Stimulated activated CD4-positive, alpha-beta T cell treated with anti-CD3 and anti-CD28 coated beads, Interleukin-2, amount 100 ng/mL, for 48 hours (primary cell): ENCODE measurements at places on chromosomes 6 and 20.

DNA sequence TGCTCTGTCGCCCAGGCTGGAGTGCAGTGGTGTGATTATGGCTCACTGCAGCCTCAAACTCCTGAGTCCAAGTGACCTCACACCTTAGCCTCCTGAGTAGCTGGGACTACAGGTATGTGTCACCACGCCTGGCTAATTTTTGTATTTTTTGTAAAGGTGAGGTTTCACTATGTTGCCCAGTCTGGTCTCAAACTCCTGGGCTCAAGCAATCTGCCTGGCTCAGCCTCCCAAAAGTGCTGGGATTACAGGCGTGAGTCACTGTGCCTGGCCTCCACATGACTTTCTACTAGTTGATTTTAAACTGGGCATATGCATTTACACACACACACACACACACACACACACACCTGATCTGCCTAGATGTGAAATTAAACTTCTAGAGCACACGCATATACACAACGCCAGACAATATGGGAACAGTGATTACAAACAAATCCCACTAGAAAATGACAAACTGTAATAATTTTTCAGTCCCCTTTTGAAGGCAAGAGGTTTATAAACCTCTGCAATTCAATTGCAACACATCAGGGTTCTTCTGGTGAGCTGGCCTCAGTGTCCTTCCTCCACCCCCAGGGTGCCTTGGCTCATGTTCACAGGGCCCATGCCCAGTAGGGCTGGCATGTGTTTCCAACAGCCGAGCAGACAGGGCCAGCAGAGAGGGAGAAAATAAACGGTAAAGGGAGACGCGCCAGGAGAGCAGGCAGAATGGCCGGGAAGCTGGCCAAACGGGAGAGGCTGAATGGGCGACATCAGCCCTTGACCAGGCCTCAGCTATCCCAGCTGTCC, 31.2 kb downstream of the PARD6B start:
- no peak for DNase-seq

GRCh38 chr20:4585758-4586157, 136.0 kb upstream of the PRND start:
- no peak for DNase-seq

GRCh38 chr6:113077794-113078193, 730.7 kb downstream of the RFPL4B start:
- DNase-seq, result no peak

DNA sequence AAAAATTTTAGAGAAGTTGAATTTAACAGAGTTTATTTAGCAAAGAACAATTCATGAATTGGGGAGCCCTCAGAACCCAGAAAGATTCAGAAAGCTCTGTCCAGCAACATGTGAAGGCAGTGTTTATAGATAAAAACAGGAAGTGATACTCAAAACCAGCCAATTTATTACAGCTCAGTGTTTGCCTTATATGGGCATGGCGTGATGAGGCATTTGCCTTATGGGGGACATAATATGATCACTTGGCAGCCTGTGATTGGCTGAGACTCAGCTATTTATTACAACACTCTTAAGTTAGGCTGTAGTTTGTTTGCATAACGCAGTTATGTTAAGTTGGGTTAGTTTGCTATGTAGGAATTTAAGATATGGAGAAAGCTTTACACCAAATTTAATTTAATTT, 11.5 kb downstream of the HLA-DPA1 start:
- DNase-seq, result no peak

DNA sequence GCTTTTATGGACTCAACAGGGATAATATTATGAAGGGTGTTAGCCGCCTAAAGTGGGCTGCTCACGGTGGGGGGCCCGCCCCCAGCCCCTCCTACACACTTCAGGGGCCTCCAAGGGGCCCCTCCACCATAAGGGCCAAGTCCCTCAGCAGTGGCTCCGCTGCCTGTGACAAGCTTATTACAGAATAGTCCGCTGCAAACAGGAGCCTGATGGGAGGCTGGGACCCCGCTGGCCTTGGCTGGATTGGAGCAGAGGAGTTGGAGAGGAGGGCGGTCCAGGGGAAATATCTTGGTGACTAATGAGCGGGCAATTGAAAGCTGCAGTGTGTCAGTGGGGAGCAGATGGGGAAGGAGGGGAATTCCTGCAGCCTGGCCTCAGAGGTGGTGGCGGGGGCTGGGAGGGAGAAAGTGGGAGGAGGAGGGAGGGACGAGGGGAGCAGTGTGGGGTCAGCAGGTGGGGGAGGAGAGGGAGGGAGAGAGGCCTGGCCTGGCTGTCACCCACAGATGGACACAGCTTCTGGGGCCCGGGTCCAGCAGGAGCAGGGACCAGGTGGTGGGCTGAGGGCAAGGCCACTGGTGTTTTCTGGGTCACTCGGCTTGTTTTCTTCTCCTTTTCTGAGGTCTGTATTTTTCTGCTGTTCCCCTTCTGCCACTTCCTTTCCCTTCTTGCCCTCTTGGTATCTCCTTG, 57.6 kb upstream of the FOXP4 start:
- no peak for DNase-seq

DNA sequence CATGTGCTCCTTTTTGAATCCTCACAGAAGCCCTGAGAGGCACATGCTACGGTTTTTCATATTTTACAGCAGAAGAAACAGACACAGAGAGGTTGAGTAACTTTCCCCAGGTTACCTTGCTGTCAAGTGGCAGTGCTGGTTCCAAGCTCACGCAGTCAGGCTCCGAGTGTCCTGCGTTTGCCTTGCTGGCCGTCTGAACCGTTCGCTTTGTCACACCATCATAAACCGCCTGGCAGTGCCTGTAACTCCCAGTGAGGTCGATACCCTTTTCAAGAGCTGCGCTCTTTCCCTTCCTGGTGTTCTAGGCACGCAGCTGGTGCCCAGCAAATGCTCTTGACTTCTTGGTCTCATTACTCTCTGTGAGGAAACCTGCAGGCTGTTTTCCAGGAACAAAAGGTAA, 31.3 kb upstream of the KCNG1 start:
- no peak for DNase-seq

DNA sequence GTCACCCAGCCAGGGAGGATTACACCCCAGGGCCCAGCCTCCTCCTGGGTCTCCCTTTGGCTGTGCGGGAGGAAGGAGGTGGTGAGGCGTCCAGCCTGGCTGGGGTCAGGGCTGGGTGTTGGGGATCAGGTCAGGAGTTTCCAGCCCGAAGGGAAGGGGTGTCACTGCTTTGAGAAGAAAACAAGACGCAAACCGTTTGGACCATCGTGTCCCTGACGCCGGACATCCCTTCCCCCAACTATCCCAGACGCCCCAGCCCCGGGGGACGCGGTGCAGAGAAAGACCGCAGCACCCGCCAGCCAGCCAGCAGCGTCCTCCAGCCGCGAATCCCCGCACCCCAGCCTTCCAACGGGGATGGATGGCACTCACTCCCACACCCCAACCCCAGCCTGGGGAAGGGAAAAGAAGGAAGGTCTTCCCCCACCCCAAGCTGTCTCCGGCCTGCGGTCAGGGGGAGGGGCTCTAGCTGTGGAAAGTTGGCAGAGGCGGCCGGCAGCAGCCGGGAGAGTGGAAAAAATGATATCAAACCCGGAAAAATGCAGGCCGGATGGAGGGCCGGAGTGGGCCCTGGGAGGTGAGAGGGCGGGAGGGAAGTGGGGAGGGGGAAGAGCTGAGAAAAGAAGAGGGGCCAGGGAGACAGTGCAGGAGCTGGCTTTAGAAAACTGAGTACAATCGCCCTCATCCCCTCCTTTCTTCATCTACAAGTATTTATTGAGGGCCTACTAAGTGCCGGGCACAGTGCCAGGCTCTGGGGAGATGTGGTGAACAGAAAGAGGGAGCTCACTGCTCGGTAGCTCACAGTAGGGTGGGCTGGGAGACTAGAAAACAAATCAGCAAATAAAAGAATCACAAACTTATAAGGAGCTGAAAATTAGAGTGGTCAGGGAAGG, 10.6 kb downstream of the REM1 start:
- no peak for DNase-seq

- DNase-seq, result no peak
These were observed 67.3 kb downstream of the MDGA1 start for GRCh38 chr6:37630281-37630799.

- DNase-seq, result no peak
These were observed 222.9 kb downstream of the PREX1 start for GRCh38 chr20:48604936-48605335.

GRCh38 chr6:76592566-76592965, 520.1 kb upstream of the IMPG1 start:
- no peak for DNase-seq

DNA sequence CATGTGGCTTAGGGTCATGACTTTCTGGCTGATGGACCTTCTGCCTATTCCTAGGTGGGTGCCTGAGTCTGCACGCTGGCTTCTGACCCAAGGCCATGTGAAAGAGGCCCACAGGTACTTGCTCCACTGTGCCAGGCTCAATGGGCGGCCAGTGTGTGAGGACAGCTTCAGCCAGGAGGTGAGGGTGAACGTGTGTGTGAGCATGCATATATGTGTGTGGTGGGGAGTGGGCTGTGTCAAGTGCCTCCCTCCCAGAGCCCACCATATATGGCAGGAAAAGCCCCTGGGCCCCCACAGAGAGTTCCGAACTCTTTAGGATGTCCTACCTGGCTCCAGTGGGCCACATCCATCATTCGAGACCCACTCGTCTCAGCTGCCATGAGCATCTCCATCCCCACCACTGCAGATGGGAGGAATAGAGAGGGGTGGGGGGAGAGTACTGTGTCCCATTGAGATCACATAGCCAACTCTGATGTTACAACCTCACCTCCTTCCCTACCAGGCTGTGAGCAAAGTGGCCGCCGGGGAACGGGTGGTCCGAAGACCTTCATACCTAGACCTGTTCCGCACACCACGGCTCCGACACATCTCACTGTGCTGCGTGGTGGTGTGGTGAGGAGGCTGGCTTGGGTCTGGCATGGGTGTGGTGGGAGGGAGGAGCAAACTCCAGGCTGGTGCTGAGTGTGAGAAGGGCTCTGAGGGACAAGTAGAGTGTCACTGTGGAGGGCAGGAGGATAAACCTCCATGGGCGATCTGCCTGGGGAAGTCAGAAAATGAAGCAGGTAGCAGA, 3.2 kb downstream of the SLC22A7 start:
- DNase-seq, result no peak

GRCh38 chr20:46683011-46683667, 6.1 kb downstream of the TP53RK start:
- DNase-seq, result no peak

- DNase-seq, result no peak
These were observed 544.6 kb downstream of the ADGRB3 start for GRCh38 chr6:69179681-69180080.

- no peak for DNase-seq
These were observed 146.8 kb downstream of the TFAP2A start for GRCh38 chr6:10268111-10268510.

GRCh38 chr20:48983423-48984400, 62.2 kb downstream of the ARFGEF2 start:
- no peak for DNase-seq

DNA sequence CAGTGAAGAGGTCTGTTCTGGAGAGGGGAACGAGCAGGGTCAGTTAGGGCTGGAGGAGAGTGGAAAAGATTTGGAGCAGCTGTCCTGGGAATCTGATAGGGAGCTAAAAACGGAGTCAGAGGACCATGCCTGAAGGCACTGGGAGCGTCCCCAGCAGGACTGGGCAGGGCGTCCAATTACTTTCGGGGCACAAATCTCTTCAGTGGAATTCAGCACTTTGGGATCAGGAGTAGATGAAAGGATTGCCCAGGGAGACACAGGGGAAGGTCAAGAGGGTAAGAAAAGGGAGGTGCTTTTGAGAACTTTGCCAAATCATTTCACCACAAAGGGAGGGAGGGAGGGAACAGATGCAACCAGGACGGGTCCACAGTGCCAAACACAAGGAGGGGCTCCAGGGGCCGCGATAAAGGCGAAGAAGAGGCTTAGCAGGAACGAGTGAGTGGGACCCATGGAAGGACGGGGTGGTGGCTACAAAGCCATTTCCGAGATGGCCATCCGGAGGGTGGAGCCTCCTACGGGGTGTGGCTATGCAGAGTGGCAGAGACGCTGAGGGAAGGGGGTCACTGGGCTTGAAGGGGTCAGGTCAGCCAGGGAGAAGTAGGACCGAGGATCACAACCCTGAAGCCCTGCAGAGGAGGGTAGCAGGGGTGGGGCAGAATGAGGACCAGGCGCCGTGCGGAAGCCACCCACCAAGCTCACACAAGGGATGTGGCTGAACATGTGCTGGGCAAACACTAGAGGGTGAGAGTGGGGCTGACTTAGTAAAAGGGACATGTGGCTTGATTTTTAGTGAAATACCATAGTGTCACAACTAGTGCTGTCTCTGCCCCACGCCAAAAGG, 180.0 kb upstream of the RREB1 start:
- DNase-seq, result no peak

DNA sequence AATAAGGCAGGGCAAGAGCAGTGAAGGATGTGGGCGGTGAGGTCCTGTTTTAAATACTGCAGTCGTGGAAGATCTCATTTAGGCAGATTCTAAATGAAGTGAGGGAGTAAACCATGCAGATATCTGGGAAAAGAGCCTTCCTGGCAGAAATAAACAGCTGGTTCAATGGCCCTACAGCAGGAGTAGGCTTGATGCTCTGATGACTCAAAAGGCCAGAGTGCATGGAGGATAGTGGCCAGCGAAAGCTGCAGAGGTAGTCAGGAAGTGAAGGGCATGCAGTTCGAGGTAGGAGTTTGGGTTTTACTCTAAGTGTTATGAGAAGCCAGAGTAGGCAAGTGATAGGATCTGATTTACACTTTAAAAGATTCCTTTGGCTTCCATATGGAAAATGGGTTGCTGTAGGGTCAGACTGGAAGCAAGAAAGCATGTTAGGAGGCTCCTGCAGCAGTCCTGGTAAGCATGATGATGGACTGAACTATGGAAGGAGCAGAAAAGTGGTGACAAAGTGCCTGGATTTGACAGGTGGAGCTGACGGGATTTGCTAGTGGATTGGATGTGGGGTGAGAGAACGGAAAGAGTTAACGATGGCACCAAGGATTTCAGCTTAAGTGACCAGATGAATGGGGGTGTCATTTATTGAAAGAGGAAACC, 150.0 kb downstream of the GJA10 start:
- DNase-seq, result no peak

DNA sequence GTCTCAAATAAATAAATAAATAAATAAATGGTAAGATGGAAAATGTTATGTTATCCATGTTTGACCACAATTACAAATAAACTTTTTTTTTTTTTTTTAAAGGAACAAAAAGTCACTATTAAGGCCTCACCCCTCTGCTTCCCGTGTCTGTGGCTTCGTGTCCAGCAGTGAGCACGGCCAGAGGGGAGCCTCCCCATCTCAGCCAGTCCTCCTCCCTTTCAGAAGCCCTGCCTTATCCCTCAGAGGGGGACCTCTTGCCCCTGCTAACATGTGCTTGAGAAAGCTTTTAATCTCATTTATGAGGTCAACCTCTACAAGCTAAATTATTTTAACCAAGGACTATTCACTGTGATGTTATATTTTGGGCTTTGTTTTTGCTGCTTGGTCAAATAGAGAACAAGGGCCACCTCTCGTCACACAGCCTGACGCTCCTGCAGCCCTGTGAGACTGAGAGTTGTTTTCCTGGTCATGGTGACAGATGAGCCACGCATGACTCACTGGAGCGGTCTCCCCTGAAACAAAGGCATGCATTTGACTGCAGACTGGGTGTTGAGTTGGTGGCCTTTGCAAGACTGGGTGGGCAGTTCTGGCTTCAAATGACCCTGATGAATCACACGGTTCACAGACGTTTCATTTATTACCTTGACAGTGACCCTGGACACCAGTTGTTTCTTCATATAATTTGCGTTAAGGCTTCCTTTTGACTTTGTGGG, 131.8 kb downstream of the TIAM2 start:
- peak; percentile 57 for DNase-seq

GRCh38 chr6:144013486-144013909, 5.4 kb upstream of the PLAGL1 start:
- peak; percentile 54 for DNase-seq

- no peak for DNase-seq
These were observed 28.9 kb upstream of the PNRC1 start for GRCh38 chr6:89051676-89052075.

- DNase-seq, result no peak
These were observed 182.9 kb downstream of the MCHR2 start for GRCh38 chr6:99810942-99811620.
